ENCODE measurements at places on chromosomes 6 and 20.

DNA sequence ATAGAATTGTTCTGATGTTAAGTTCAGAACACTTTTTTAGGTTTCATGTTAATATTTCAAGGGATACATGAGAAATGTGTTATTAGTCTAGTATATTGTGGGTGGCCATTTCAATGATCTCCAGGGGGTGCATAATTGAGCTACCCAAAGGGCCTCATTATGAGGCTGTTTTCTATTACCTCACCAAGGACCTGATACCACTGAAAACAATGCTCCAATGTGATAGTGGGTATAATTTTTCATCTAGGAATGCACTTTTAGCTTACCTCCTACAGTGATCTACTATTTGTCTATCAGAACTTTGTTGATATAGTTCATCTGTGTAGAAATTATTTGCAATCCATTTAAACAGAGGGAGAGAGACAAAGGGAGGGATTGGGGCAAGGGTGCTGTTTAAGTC lies 106.8 kb upstream of the HS3ST5 start:
- DNase-seq = no peak

DNA sequence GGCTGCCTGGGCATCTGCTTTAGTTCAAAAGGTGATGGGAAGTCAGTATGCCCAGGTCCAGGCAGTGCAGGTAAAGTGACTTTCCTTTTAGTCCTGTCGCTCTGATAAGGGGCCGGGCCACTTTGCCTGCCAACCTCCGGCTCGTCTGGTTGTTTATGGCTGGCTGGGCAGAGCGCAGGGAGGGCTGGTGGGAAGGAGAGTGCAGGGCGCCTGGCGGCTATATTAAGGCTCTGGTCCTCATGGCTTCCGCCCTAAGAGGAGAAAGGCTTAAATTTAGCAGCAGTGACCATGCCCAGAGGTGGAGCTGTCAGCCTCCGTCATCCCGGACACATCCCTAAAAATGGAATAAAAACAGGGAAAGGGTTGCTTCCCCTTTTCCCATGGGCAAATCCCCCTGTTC lies 14.6 kb downstream of the GATA5 start:
- DNase-seq = no peak

DNA sequence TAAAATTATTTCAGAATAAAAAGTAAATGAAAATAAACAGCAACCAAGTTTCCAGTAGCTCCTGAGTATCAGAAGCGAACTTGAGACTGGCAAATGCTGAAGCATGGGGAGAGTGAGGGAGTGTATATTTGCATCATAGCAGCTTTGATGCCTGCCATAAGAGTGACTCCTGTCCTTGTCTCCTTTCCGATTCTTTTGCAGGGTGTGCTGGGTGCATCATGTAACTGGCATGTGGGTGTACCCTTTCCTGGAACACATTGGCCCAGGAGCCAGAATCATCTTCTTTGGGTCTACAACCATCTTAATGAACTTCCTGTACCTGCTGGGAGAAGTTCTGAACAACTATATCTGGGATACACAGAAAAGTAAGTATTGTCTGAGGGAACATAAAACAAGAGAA lies 117.4 kb downstream of the ADAT2 start:
- no peak for DNase-seq

GRCh38 chr6:164057876-164058275 lies 643.4 kb downstream of the QKI start:
- no peak for DNase-seq

DNA sequence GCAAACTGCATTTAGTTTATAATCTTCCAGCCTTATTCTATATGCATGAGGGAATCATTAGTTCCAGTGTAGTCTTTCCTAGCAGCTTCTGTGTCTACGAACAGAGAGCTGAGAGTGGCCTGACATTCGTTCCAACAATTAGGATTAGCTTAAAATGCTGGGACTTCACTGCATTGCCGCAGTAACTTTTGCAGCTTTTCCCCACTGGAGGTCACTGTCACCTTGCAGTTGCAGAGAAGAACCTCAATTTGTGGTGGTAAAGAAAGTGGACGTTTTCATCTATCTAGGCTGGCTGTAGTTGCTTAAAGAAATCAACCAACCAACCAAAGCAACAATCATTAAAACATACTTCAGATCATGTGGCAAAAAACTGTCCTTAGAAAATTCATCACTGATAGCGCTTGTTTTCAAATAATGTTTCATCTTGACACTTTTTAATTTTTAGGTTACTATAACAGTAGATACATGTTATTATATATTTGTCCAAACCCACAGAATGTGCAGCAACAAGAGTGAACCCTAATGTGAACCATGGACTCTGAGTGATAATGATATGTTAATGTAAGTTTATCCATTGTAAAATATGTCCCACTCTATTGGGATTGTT lies 12.2 kb downstream of the MYLK4 start:
- DNase-seq = peak; percentile 28

- no peak for DNase-seq
Measured at GRCh38 chr20:41068806-41069205, 40.2 kb downstream of the TOP1 start.

DNA sequence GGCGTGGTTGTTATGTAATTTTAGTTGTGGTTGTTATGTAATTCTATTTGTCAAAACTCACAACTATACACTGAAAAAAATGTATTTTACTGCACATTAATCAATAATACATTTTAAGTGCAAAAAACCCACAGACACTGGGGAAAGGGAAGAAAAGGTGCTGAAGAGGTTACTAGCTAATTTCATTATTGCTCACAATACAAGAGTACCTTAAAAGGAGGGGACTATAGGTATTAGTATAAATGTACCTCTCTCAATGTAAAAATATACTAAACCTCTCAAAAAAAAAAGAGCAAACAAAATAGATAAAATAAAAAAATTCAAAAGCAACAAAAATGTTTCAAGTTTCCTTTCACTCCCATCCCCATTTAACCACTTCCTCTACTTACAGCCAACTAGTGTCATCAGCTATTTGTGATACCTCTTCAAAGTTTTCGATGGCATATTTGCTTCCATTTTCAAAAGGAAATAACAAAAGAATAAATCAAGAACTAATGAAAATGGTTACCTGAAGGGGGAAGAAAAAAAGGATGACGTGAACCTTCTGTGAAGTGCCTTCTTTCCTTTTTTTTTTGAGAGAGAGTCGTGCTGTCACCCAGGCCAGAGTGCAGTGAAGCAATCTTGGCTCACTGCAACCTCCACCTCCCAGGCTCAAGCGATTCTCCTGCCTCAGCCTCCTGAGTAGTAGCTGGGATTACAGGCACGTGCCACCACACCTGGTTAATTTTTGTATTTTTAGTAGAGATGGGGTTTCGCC lies 30.2 kb downstream of the RANBP9 start:
- no peak for DNase-seq

GRCh38 chr6:132025468-132025867 lies 74.3 kb upstream of the CCN2 start:
- DNase-seq = no peak

All from activated CD4-positive, alpha-beta T cell treated with anti-CD3 and anti-CD28 coated beads for 4 hours (primary cell).